ENCODE measurements at places on chromosomes 2 and 18.
A peak's percentile ranks its signal among the peaks of the same experiment; 100 is the strongest.

GRCh38 chr2:100470898-100471514, 724 bp downstream of the NMS start:
- DNase-seq, result no peak

DNA sequence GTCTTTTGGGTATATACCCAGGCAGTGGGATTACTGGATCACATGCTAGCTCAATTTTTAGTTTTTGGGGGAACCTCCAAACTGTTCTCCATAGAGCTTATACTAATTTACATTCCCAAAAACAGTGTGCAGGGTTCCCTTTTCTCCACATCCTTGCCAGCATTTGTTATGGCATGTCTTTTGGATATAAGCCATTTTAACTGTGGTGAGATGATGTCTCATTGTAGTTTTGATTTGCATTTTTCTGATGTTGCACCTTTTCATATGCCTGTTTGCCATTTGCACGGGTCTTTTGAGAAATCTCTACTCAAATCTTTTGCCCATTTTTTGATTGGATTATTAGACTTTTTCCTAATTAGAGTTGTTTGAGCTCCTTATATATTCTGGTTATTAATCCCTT, 8.0 kb downstream of the FASTKD1 start:
- DNase-seq, result no peak

DNA sequence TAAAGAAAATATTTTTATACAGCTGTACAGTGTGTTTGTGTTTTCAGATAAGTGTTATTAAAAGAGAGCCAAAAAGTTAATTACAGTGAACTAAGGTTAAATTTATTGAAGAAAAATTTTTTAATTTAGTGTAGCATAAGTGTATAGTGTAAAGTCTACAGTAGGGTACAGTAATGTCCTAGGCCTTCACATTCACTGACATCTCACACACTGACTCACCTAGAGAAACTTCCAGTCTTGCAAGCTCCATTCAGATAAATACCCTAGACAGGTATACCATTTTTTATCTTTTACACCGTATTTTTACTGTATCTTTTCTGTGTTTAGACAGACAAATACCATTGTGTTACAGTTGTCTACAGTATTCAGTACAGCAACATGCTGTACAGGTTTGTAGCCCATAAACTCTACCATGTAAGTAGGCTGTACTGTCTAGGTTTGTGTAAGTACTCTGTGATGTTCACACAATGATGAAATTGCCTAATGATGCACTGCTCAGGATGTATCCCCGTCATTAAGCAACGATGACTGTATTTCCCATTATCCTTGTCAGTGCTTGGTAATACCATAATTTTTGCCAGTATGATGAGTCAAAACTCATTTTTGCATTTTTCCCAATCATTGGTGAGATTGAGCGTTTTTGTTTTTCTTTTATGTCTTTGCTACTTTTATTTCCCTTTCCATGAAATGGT, 48.2 kb upstream of the B3GNT2 start:
- DNase-seq, result no peak

DNA sequence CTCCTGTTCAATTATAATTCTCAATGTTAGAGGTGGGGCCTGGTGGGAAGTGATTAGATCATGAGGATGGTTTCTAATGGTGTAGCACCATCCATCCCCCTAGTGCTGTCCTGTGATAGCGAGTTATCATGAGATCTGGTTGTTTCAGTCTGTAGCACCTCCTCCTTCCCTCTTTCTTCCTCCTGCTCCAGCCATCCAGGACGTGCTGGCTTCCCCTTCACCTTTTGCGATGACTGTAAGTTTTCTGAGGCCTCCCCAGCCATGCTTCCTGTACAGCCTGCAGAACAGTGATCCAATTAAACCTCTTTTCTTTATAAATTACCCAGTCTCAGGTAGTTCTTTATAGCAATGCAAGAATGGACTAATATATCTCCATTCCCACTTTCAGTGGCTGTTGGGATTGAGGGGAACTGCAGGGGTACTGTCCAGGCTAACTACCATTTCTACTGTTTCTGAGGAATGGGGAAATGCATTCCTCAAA, 19.2 kb downstream of the SPIRE1 start:
- DNase-seq, result no peak

GRCh38 chr18:58251416-58251815, 207.4 kb downstream of the NEDD4L start:
- no peak for DNase-seq

GRCh38 chr2:233991196-233991595, 59.3 kb upstream of the SPP2 start:
- DNase-seq, result no peak

DNA sequence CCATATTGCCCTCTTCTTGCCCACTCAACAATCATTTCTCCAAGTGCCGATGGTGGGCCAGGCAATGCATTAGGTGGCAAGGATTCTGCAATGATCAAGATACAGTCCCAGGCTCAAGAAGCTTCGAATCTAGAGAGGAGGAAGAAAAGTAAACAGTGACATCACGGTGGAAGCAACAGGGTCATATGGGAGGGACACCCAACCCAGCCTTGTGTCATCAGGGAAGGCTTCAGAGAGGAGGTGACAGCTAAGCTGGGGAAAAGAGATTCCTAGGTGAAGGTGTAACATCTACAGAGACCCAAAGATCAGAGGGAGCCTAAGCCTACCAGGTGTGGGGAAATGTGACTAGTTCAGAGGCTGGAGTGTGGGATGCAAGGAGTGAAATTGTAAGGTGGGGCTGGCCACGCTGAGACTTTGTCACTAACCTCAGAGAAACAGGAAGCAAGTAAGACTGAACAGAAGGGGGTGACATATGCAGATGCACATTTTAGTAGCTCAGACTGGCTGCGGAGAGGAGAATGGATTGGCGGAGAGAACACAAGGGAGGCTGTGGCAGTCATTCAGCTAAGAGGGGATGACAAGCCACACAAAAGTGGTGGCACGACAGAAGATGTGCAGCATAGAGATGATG, 104.9 kb downstream of the ANKRD44 start:
- peak; percentile 33 for DNase-seq

GRCh38 chr2:121868652-121869051, 113.2 kb downstream of the TSN start:
- DNase-seq, result no peak

DNA sequence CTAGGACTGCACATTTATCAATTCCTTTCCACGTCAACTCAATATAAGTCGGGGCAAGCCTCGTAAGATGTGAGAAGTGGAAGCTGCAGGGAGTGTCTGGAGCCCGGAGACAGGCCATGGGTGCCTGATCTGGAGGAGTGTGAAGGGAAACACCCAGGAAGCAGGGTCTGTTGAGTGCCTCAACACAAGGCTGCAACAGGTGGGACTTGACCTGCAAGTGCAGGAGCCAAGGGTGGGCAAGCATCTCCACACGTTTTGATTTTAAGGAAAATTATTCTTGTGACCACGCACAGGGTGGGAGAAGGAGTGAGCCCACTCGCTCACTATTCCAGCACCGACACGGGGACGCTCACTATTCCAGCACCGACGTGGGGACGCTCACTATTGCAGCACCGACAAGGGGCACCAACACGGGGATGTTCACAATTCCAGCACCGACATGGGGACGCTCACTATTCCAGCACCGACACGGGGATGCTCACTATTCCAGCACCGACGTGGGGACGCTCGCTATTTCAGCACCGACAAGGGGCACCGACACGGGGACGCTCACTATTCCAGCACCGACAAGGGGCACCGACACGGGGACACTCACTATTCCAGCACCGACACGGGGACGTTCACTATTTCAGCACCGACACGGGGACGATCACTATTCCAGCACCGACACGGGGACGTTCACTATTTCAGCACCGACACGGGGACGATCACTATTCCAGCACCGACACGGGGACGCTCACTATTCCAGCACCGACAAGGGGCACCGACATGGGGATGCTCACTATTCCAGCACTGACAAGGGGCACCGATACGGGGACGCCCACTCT, 197.3 kb downstream of the EIPR1 start:
- DNase-seq, result no peak

DNA sequence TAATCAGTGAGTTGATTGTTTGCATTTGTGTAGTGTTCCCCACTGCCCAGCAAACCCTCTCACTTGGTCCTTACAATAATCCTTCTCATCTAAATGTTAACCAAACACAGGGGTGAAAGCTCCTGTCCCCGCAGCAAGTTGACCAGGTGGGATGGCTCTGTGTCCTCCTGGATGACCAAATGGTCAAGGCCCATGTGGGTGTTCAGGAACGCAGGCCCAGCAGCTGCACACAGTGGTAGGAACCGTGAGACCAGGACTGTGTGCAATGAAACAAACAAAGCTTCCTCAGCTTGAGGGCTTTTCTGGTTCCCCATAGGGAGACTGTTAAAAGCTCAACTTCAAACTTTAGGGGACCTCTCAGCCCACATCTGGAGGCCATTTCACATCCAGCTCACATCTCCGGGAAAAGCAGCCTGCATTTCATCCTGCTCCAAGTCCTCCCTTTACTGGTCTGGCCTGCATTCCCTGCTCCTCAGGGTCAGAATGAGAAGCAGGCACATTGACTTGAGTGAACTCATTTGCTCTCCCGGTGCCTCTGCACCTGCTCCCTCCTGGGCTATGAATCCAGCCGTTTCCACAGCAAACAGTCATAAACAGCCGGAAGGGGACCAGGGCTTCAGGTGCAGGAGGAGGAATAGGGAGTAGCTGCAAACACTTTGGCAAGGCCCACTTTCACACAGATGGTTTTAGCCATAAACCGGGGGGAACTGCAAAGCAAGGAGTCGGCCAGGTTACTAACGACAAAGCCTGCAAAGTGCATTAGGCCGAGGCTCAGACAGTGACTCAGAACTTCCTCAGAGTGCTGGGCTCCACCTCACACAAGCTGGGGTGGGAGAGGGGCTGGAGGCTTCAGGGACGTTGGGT, 144.7 kb downstream of the CAPN13 start:
- DNase-seq, result no peak

DNA sequence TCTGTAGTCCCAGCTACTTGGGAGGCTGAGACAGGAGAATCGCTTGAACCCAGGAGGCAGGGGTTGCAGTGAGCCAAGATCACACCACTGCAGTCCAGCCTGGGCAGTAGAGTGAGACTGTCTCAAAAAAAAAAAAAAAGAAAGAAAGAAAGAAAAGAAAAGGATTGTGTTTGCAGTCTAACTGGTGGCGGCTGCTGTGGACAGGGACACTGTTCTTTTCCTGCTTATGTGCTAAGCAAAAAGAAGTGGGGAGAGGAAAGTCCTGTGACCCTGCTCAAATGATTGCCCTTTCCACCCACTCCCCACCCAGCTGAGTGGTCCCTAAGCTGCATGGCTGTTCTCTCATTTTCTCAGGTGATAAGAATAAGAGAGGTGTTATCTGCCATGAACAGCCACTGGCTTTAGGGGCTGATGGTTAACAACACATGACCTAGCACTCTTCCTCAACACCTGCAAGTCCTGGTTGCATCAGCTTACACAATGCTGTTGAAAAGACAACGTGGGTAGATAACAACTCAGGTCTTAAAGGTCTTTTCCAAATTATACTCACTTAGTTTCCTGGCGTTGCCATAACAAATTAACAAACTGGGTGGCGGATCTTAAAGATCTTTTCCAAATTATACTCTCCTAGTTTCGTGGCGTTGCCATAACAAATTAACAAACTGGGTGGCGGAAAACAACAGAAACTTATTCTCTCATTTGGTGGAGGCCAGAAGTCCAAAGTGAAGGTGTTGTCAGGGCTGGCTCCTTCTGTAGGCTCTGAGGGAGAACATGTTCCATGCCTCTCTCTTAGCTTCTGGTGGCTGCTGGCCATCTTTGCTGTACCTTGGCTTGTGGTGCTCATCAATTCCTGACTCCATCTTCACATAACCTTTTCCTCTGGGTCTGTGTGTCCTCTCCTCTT, 90.3 kb upstream of the RTN4 start:
- no peak for DNase-seq

GRCh38 chr2:171652416-171652785, 34.9 kb upstream of the DYNC1I2 start:
- no peak for DNase-seq

Measured in stimulated activated CD4-positive, alpha-beta T cell treated with anti-CD3 and anti-CD28 coated beads, Interleukin-4, amount 100 ng/mL, for 48 hours (primary cell).